ENCODE measurements at places on chromosomes 1 and 21.

DNA sequence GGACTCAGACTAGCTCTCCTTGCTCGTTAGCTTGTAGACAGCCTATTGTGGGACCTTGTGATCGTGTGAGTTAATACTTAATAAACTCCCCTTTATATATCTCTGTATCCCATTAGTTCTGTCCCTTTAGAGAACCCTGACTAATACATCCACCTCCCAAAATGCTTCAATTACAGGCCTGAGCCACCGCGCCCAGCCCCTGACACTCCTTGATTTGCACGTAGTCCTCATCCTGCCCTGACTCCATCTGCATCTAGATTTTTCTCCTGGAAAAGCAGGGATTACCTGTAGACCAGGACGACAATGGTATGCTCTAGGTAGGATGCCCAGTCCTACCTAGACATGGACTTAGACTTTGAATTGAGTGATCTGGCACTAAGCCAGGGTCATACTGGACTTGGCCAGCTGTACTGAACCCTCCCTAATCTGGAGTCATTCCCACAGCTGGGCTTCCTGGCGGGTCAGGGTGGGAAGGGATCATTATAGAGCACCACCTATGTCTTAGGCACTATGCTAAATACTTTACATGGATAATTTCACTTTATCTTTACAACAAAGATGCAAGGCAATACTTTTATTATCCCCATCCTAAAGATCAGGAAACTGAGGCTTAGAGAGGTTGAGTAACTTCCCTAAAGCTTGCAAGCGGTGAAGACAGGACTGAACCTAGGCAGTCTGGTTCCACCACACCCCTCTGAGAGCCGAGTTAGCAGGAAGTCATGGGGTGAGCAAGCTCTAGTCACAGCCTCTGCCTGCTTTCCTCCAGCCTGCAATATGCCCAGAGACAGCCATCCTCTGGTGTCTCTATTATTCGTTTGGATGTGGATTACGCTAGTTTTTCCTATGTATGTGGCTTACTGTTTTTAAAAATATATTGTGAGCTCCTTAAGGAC lies 89.4 kb downstream of the DTL start:
- no peak for DNase-seq

GRCh38 chr1:116763116-116763786 lies 9.0 kb downstream of the CD2 start:
- no peak for DNase-seq

DNA sequence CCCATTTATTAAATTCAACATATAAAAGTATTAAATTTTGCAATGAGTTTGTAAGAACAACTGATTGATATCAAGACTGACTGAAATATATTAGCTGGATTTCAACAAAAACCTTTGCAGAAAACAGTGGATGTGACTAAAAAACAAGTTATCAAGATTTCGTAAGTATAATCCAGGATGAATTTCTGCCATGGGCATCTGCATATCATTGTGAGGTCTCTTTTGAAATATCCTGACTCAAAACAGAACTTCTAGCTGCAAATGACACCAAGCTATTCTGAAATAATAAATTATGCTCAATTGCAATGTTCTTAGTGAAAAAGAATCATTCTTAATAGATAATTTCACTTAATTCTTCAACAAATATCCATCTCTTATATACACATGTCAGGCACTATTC lies 52.6 kb downstream of the CD34 start:
- no peak for DNase-seq

- no peak for DNase-seq
These were observed 56.3 kb downstream of the POU2F1 start for GRCh38 chr1:167276969-167277368.

GRCh38 chr1:35931446-35932157 lies 697 bp downstream of the AGO3 start:
- no peak for DNase-seq

DNA sequence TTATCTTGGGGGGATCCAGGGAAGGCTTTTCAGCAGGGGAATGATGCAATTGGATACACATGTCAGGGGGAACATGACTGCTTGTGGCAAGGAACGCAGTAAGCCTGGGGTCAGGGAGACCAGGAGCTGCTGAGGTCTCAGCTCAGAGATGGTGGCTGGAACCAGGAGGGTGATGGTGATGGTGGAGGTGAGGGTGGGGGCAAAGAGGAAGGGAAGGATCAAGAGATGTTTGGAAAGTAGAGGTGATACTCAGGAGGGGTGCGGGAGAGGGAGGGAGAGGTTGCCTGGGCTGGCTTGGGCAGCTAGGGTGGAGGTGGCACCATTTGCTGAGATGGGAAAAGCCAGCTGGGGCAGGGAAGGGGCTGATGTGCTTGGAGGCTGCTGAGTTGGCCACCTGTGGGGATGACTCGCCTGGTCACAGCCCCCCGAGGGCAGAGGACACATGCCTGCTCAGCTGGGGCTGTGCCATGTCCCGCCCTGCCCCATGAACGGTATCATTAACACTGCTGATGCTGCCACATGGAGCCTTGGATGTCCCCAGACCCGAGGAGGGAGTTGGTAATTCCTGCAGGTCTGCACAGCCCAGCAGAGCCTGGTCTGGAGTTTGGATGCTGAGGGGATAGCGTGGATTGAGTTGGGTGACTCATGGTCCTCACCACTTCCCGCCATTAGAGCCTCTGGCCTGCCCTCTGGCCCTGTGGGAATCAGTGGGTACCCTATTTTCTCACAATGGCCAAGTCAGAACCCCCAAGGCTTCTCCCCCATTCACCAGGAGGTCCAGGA lies 6.3 kb upstream of the PADI1 start:
- no peak for DNase-seq

- no peak for DNase-seq
These were observed 52.0 kb downstream of the TGFBR3 start for GRCh38 chr1:91833946-91834345.

- DNase-seq = no peak
These were observed 5.9 kb downstream of the VSIG8 start for GRCh38 chr1:159856576-159856975.

GRCh38 chr1:107389410-107390396 lies 248.9 kb downstream of the NTNG1 start:
- peak; percentile 55 for DNase-seq
